ENCODE measurements at places on chromosomes 12 and 14. TPM values are rescaled to one million over a fixed set of nuclear protein-coding genes. Genes with fewer than 3 reads are reported as not detected.

DNA sequence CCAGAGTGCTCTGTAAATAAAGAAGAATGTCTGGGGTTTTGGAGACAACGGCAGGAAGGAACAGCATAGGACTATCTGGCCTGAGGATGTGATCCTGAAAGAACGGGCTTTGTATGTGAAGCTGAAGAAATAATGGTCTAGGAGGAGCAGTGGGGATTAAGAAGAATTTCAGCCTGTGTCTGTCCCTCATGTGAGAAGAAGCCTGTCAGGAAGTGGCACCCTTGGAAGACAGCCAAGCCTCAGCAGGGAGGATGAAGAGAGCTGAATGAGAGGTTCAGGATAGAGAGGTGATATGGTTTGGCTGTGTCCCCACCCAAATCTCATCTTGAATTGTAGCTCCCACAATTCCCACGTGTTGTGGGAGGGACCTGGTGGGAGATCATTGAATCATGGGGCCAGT is 56.9 kb upstream of the TCL1A start:
- DNase-seq: no peak

GRCh38 chr14:75910048-75910447 is 71.7 kb downstream of the TGFB3 start:
- DNase-seq: no peak

GRCh38 chr12:1445807-1446206 is 148.6 kb downstream of the FBXL14 start:
- no peak for DNase-seq

DNA sequence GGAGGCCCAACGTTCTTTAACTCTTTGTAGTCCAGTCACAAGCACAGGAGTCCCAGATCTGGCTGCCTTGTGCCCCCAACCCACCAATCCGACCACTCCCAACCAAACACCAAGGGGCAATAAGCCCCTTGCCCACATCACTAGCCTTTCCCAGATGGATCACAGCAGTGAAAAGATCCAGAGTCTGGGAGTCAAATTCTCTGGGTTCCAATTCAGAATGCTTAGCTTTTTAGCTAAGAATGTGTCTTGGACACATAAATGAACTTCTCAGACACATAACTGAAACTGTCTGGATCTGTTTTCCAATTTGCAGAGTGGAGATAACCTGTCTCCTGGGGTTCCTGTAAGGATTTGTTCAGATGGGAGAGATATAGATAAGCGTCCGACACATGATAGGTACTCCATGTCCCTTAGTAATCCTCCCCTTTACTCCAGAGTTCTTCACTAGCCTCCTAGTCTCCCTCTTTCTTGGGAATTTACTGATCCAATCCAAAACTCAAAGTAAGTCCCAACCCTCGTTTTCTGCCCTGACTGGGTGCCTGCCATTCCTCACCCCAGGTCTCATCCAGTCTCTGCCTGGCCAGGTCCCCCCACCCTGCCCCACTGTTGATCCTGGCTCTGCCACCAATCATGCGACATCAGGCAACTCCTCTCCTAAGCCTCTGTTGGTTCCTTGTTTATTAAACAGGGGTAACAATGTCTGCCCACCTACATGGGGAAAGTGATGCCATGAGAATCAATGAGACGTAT is 439 bp upstream of the TNFRSF1A start:
- no peak for DNase-seq

GRCh38 chr12:15830538-15830937 is 41.4 kb upstream of the EPS8 start:
- no peak for DNase-seq

DNA sequence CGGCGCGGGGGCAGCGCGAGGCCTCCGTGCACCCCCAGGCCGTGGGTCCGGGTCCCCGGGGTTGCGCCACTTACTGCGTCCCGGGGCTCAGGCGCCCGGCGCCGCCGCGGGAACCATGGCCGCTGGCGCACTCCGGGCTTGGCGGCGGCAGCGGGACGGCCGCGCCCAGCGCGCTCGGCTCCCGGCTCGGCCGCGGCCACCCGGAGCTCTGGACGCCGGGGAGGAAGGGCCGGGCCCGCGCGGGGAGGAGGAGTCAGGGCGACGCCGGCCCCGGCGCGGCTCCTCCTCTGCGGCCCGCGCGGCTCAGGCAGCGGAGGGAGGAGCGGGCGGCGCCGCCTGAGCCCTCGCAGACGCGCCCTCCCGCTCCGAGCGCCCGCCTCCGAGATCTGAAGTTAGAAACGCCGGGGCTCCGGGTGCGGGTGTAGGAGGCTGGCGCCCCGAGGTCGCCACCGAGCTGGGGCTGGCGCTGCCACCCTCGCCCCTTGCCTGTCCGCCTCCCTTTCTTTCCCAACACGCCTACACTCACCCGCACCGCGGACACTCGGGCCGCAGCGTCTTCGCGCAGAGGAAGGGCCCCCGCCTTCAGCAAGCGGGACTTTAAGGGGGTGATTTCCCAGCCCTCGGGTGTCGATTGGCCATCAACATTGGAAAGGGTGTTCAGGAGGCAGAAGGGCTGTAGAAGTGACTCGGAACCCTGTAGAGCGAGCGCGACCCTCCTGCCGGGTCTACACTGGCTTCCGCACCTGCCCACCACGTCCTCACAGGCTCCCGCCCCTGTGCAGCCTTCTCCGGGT is at the start of gene NIN:
Gene NIN (minus strand): TSS at position 231 of the 794 bp plus-strand sequence. CDS start 9,106 bp downstream, outside the sequence.
- DNase-seq: peak; percentile 66

GRCh38 chr12:31853520-31853919 is 105.7 kb upstream of the RESF1 start:
- DNase-seq: no peak

- DNase-seq: no peak
Measured at GRCh38 chr12:130064999-130065398, 97.3 kb upstream of the FZD10 start.

GRCh38 chr14:69459122-69459521 is 25.4 kb upstream of the PLEKHD1 start:
- no peak for DNase-seq

GRCh38 chr14:101347893-101348777 is 213.2 kb upstream of the DIO3 start:
- DNase-seq: no peak

GRCh38 chr12:25971654-25972041 is 13.2 kb downstream of the RASSF8 start:
- DNase-seq: no peak

- peak; percentile 48 for DNase-seq
Measured at GRCh38 chr12:49568442-49569162, 660 bp upstream of the MCRS1 start.

DNA sequence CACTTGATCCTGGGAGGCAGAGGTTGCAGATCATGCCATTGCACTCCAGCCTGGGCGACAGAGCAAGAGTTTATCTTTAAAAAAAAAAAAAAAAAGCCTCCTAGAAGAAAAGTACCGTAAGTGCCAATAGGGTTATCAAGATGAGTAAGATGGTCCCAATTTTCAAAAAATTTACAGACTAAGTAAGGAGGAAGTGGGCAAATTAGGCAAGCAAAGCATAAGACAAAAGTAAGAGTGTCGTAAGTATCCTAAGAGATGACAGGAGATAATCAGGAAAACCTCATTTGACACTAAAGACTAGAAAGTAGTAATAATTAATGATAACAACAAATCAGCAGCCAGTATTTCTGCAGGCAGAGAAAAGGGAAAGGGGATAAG is 12.2 kb downstream of the PYM1 start:
- DNase-seq: no peak

GRCh38 chr12:118299791-118300460 is 72.8 kb downstream of the TAOK3 start:
- no peak for DNase-seq

DNA sequence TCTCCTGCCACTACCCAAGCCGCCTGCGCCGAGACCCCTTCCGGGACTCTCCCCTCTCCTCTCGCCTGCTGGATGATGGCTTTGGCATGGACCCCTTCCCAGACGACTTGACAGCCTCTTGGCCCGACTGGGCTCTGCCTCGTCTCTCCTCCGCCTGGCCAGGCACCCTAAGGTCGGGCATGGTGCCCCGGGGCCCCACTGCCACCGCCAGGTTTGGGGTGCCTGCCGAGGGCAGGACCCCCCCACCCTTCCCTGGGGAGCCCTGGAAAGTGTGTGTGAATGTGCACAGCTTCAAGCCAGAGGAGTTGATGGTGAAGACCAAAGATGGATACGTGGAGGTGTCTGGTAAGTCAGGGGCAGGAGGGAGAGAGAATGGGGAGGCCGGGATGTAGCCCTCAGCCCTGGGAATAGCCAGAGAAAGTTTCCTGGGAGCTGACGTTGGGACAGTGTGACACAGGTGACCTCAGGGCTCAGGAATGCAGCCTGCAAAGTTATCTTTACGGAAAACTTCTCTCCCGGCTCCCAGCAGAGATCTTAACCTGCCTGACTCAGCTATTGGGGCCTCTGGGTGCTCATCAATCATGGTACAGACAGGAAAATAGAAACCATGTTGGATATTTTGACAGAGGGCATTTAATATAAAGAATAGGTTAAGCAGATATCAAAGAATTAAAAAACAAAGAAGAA is 747 bp downstream of the HSPB8 start:
- DNase-seq: no peak

DNA sequence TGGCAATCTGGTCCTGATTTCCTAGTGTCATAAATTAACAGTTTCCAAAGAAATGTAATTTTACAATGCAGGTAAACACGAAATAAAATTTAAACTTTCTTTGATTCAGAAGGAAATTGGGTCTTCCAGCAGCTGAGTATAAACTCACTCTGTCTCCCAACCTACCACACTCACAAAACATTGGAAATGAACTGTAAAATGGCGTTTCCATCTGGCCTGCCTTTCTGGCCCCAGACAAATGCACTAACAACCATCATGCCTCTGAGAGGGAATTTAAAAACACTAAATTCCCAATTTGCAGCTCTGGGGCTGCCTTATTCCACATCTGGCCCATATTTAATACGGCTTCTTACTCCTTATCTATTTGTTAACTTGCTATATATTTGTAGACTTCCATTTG is 19.3 kb downstream of the ATP2B1 start:
- no peak for DNase-seq

The CDCA3 gene
- 95.5 TPM for total RNA-seq

The GRIP1 gene
- 0.25 TPM for total RNA-seq

The LTBR gene
- 234 TPM for total RNA-seq

The LRRC9 gene
- total RNA-seq: not detected

The IAPP gene
- not detected for total RNA-seq

The DDN gene
- total RNA-seq: 0.66 TPM

The PMEL gene
- total RNA-seq: 2.7 TPM

The YLPM1 gene
- total RNA-seq: 6.8 TPM

The VAMP1 gene
- 11.5 TPM for total RNA-seq

The TRIM9 gene
- total RNA-seq: not detected

The PPP1R1A gene
- not detected for total RNA-seq

The ACSM4 gene
- total RNA-seq: not detected

All from HT-29 (cell line).